ENCODE measurements at places on chromosomes 16 and 17. TPM values are rescaled to one million over a fixed set of nuclear protein-coding genes. Genes with fewer than 3 reads are reported as not detected.

DNA sequence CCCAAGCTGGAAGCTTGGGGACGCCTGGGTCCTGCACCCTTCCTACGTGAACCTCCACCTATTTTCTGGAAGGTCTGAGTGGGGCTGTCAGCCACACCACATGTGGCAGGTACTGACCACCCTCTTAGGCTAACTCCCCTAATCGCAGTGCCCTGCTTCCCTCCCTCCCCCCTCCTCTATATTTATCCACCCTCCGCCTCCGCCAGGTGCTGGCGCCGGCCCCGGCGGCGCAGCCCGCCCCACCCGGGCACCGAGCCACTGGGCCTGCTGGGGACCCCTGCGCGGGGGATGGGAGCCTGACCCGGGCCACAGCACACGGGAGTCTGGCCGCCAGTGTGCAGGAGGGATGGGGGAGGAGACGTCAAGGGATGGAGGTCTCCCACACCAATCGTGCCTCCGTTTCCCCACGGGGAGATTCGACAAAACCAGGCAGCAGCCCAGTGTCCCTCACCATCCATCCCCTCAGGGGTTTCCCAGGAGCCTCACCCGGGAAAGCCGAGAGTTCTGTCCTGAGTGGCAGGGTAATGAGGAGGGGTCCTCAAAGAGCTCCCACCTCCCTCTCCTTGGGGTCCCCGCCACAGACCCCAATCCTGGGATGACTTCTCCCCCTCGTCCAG, 1.3 kb downstream of the PLEKHH3 start:
- ATAC-seq, result no peak

DNA sequence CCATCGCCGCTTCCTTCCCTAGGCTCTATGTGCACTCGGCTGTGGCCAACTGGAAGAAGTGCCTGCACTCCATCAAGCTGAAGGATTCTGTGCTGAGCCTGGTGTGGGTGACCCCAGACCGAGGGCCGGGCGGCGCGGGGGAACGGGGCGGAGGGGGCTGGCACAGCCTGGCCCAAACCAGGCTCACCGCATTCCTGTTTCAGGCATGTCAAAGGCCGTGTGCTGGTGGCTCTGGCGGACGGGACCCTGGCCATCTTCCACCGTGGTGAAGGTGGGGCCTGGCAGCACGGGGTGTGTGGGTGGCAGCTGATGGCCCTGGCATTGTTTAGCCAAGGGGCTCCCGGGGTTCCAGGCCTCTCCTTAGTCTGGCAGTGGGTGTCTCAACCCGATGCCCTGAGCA, 4.6 kb downstream of the NME3 start:
- ATAC-seq, result no peak

The MTMR4 gene
- total RNA-seq, result 32.3 TPM

- ATAC-seq, result no peak
These were observed 2074.3 kb downstream of the TP53TG3F start for GRCh38 chr16:35533683-35534082.

- ATAC-seq, result peak; percentile 21
These were observed 674 bp downstream of the C17orf75 start for GRCh38 chr17:32341141-32341856.

GRCh38 chr17:57803021-57803420, 46.8 kb downstream of the MRPS23 start:
- ATAC-seq, result no peak

- ATAC-seq, result no peak
These were observed 18.0 kb downstream of the CA5A start for GRCh38 chr16:87918338-87918737.

The TMC6 gene
- 50.2 TPM for total RNA-seq

- peak; percentile 73 for ATAC-seq
These were observed 293.4 kb downstream of the XYLT1 start for GRCh38 chr16:17177242-17177958.

DNA sequence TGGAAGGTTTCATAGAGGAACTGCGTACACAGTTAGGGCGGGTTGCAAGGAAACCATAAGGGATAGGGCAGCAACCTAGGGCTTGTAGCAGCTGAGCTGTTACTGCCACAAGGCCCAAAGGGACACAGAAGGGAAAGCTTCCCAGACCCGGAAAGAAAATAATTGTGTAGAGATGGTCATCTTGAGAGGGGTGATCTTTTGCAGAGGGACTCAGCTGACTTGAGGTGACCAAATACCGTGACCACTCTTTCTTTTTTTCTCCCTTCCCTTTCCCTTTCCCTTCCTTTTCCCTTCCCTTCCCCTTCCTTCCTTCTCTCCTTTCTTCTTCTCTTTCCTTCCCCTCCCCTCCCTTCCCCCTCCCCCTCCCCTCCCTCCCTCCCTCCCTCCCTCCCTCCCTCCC, 8.5 kb upstream of the CREBBP start:
- ATAC-seq, result no peak

GRCh38 chr17:45046537-45047125, 4.8 kb downstream of the DCAKD start:
- no peak for ATAC-seq

The HBA2 gene
- total RNA-seq, result 8.2 TPM

The CA5A gene
- total RNA-seq, result not detected

GRCh38 chr16:31108035-31108793, at the start of gene BCKDK:
Gene BCKDK (plus strand): TSS chr16:31108386. CDS start chr16:31109224, 838 bp downstream.
- peak; percentile 68 for ATAC-seq

DNA sequence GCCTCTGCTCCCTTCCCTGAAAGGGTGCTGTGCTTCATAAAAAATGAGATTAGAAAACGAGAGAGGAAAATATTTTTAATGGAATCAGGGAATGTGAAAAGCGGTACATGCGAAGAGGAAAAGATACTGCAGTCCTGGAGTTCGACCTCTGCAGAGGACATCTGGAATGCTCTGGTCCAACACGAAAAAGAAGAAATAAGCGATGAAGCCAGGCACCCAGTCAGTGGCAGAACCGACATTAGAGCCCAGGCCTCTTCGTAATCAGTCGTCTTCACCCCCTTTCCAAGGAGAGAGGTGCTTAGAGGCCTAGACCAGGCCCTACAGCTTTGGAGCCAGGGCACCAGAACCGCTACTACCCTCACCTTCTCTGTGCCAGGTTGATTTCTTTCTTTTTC, 459 bp upstream of the MARCHF10 start:
- no peak for ATAC-seq

The TBC1D3C gene
- total RNA-seq, result not detected

The VMP1 gene
- 133 TPM for total RNA-seq

The CHST5 gene
- not detected for total RNA-seq

- ATAC-seq, result no peak
These were observed 4.8 kb upstream of the MEAK7 start for GRCh38 chr16:84509032-84509950.

GRCh38 chr16:57646388-57647039, 18.1 kb downstream of the ADGRG1 start:
- ATAC-seq, result peak; percentile 1

GRCh38 chr17:71402661-71403141, 718.1 kb upstream of the SOX9 start:
- peak; percentile 90 for ATAC-seq

DNA sequence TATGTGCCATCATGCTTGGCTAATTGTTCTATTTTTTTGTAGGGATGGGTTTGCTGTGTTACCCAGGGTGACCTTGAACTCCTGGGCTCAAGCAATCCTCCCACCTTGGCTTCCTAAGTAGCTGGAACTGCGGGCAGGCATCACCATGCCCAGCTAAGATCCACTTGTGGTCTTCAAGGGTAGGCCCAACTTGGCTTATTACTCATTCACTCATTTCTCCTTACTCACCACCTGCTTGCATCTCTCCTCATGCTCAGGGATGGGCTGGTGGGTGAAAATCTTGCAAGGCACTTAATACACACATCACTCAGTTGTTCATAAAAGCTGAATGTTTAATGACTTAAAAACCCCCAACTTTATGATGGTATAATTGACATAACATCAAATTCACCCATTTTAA, 207.8 kb downstream of the SHISA9 start:
- no peak for ATAC-seq

- peak; percentile 57 for ATAC-seq
These were observed 40.1 kb downstream of the NOS2 start for GRCh38 chr17:27760069-27760885.

The ATP2A1 gene
- 0.48 TPM for total RNA-seq

The HOXB1 gene
- 0.24 TPM for total RNA-seq

DNA sequence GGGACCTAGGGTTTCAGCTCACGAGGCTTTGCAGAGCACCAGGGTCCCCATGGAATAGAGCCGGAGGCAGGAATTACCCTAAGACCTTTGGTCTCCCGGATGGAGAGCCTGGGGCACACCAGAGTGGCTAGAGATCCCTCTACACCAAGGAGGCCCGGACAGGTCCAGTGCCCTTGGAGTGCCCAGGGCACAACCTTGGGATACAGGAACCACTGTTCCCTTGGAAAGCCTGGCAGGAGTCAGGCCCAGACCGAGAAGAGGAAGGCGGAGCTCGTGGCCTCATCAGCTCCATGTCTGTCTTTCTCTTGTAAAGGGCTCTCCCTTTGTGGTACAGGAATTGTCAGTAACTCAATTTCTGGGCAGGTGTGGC, 3.8 kb upstream of the DBNDD1 start:
- peak; percentile 12 for ATAC-seq

- ATAC-seq, result no peak
These were observed 1.9 kb upstream of the MMD start for GRCh38 chr17:55423535-55423934.

- peak; percentile 65 for ATAC-seq
These were observed 1.5 kb downstream of the CASKIN1 start for GRCh38 chr16:2194852-2195321.

DNA sequence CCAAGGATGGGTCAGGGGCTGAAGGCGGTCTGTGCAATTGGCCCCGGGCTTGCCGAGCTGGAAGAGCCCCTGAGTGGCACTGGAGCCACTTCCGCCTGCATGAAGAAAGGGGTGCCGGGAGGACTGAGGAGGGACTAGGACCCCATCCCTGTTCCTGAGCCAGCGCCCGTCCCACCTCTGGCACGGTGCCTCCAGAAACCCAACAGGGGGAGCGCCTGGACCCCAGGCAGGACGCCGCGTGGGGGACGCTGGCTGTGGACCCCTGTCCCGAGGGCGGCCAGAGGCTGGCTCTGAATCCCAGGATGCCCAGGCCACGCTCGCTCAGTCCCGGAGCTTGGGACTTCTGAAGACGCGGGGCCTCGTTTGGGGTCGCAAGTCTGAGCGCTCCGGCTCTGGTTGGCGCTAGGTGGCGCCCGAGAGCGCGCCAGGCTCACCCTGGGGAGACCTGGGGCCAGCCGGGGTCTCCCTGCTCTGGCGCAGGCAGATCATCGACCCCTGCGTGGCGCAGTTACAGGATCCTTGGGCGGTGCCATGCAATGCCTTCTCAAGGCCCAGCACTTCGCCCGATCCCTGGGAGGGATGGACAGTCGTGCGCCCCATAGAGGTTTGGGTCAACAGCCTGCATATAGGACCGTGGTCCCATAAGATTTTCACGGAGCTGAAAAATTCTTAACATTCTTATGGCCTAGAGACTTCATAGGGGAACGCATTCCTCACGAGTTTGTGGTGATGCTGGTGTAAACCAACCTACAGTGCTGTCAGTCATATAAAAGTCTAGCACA, 58.5 kb upstream of the CREBBP start:
- ATAC-seq, result peak; percentile 52

DNA sequence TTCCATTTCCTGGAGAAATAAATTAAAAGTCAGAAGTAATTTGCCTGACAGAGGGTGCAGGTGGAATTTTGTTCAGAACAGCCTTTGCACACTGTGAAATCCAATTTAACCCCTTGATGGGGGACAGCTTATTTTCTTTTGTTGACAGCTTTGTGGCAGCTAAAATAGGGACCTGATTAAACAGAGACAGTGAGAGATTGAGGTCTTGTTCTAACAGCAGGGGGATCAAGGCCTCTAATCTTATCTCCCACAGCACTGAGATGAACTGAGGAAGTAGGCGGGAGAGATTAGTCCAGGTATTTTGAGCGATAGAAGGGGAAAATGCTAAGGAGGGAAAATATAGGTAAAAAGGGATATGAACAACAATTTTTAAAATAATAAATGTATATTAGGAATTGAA, 1491.4 kb upstream of the GOT2 start:
- no peak for ATAC-seq

- ATAC-seq, result no peak
These were observed 22.5 kb upstream of the ADCY9 start for GRCh38 chr16:4138713-4139112.

The DNAI2 gene
- not detected for total RNA-seq

The CD300E gene
- total RNA-seq, result 0.12 TPM

DNA sequence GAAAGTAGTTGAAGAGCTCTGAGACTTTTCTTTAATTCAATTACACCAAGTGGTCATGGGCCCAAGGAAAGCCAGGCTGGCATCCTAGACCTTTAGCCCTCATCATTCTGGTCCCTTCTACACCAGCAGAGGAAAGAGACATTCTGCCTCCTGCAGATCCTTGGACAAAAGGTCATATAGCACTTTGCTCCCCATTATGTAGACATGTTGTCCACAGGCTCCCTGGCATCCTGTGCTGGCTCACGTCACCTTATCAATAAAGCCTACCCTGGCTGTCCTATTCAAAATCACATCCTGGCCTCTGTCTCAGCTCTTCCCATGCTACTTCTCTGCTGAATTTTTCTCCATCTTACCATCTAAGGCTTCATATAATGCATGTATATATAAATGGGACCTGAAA, 61.6 kb upstream of the MAF start:
- ATAC-seq, result no peak

DNA sequence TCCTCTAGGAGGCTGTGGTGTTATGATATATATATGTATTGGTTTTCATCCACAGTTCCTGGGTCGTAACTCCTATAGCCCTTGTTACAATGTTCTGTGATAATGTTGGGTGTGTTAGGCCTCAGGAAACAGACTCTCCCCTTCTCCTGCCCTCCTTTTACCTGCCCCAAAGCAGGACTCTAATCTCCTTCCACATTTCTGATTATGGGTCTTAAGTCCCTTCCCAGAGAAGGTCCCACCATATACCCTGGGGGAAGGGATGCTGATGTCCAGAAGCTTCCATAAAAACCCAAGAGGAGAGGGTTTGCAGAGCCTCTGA, 450 bp upstream of the C1QBP start:
- ATAC-seq, result no peak

DNA sequence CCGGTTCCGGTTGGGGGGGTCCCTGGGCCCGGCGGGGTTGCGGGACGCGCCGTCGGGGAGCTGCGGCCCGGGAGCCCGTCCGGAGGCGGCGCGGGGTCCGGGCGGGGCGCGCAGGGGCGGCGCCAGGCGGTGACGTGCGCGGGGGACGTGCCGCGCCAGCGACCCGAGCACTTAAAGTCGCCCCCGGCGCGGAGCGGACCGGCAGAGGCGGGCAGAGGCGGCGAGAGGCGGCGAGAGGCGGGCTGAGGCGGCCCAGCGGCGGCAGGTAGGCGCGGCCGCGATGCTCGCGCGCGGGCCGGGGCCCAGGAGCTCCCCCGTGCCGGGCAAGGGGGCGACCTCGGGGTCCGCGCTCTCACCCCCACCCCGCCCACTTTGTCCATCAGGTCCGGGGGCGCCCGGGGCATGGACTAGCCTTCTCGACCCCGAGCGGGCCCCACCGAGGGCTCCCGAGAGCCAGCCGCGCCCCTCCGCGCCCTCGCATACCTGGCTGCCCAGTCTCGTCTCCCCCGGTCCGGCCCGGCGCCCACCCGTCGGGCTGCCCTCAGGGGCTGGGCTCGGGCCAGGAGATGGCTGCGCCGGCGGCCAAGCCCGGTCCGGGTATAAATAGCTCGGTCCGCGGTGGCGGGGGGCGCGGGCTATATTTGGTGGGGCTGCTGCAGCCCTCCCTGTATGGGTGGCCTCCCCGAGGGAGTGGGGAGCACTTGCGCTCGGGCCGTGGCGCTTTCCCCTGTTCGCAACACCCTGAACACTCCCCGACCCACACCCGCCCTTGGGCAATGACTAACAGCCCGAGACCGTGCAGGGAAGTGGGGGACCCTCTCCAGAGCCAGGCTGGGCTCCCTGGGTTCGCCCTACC, at the start of gene SLC16A3:
Gene SLC16A3, plus strand, starts transcription at position 201 of the 856 bp plus-strand sequence. CDS start 6,967 bp downstream, outside the sequence.
- ATAC-seq, result peak; percentile 32
